ENCODE measurements at places on chromosomes 6 and 20. TPM values are rescaled to one million over a fixed set of nuclear protein-coding genes. Genes with fewer than 3 reads are reported as not detected.

ZBTB24 gene
- total RNA-seq, result 6.0 TPM

TNFRSF6B gene
- 1.2 TPM for total RNA-seq

ARHGAP18 gene
- 81.2 TPM for total RNA-seq

FAM229B gene
- total RNA-seq, result 28.5 TPM

PTGIS gene
- total RNA-seq, result not detected

CST1 gene
- total RNA-seq, result not detected

CPXM1 gene
- not detected for total RNA-seq

- H3K4me3 ChIP-seq, result peak overlapping the region; percentile 82
- no peaks in the 10 kb centered on the region for H3K36me3 ChIP-seq
- H3K27ac ChIP-seq, result peak overlapping the region; percentile 100
- peaks cover 78% of the 10 kb centered on the region for H3K4me1 ChIP-seq
- peak; percentile 96 for DNase-seq
These were observed 114.4 kb downstream of the CEBPB start for GRCh38 chr20:50304923-50305635.

- H3K4me3 ChIP-seq, result no peak overlapping the region
- no peaks in the 10 kb centered on the region for H3K4me1 ChIP-seq
- no peaks in the 10 kb centered on the region for H3K27me3 ChIP-seq
- H3K27ac ChIP-seq, result no peak overlapping the region
- no peak for DNase-seq
These were observed 154.8 kb upstream of the SLC35B3 start for GRCh38 chr6:8589941-8590729.

GRCh38 chr6:18598551-18599264 is 211.6 kb downstream of the RNF144B start:
- H3K4me3 ChIP-seq, result no peak overlapping the region
- no peak for DNase-seq
- no peaks in the 10 kb centered on the region for H3K4me1 ChIP-seq
- H3K27me3 ChIP-seq, result peaks cover 2% of the 10 kb centered on the region
- no peak overlapping the region for H3K27ac ChIP-seq

DNA sequence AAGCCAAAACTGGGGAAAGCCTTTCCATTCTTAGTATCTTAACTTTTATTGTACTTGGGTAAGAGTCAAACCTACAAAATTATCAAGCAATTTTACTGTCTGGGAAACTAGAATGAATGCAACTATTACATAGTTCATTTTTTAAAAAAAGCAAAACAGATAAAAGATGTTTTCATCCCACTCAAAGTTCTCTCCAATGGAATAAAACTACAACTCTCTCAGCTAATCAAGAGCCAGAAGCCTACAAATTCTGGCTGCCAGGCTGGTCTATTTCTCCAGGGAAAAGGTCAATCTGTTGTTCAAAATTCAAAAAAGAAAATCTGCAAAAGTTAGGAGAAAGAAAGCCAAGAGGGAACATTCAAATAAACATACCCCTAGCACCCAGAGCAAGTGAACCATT is 56.2 kb downstream of the COL12A1 start:
- peaks cover 68% of the 10 kb centered on the region for H3K36me3 ChIP-seq
- H3K27me3 ChIP-seq, result peaks cover 4% of the 10 kb centered on the region
- no peak overlapping the region for H3K4me3 ChIP-seq
- H3K4me1 ChIP-seq, result peaks cover 64% of the 10 kb centered on the region
- no peak overlapping the region for H3K27ac ChIP-seq

- H3K4me3 ChIP-seq, result no peak overlapping the region
- no peak overlapping the region for H3K27ac ChIP-seq
- DNase-seq, result no peak
- no peaks in the 10 kb centered on the region for H3K36me3 ChIP-seq
These were observed 54.8 kb downstream of the PHACTR2 start for GRCh38 chr6:143732536-143732935.

DNA sequence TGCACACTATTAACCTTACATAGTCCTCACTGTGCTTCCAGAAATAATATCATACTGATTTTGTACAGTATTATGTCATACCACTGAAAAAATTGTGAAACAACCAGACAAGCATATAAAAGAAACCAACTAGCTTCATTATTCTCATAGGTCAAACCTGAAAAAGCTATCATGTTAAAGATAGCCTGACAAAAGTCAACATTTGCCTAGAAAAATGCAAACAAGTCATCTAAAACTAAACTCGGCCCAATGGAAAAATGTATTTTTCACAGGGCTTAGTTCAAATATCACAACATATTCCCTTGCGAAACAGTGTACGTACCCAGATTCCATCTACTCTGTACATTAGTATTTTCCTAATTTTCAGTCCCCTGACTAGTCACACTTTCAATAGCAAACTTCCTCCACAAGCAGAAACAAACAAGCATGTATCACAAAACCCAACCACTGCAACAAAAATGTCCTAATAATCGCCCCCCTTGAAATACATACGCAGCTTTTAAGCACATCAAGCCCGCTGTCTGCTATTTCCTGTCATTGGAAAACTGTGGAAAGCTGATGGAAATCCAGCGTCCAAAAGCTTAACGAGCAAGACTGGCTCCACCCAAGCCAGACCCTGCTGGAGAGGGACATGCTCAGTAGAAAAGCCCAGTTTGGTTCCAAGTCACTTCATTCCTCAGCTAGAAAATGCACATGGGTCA is 93.1 kb downstream of the EPB41L2 start:
- no peaks in the 10 kb centered on the region for H3K27me3 ChIP-seq
- peak overlapping the region; percentile 72 for H3K4me3 ChIP-seq
- H3K27ac ChIP-seq, result peak overlapping the region; percentile 34
- peaks cover 76% of the 10 kb centered on the region for H3K4me1 ChIP-seq
- peaks cover 7% of the 10 kb centered on the region for H3K36me3 ChIP-seq

DNA sequence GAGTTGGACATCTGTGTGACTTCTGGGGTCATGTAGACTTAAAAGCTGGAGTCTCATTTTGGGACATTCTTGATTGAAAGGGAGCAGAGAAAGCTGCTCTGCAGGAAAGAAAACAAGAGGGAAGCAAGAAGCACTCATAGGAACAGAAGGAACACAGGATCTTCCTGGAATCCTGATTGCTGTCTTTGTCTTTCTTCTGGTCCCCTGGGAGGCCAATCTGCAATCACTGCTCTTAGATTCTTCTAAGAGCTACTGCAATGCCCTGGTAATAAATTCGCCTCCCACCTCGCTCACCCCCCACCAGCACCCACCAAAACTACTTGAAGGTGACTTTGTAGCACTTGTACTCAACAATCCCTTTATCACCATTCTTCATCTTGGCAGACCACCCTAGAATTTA is 51.8 kb downstream of the SLC35B3 start:
- DNase-seq, result no peak
- no peaks in the 10 kb centered on the region for H3K36me3 ChIP-seq
- H3K27ac ChIP-seq, result no peak overlapping the region
- no peaks in the 10 kb centered on the region for H3K4me1 ChIP-seq
- H3K27me3 ChIP-seq, result peaks cover 3% of the 10 kb centered on the region

GRCh38 chr6:15513801-15514711 is 148.8 kb downstream of the DTNBP1 start:
- H3K4me1 ChIP-seq, result peaks cover 6% of the 10 kb centered on the region
- H3K36me3 ChIP-seq, result peaks cover 13% of the 10 kb centered on the region
- no peak for DNase-seq
- peak overlapping the region; percentile 7 for H3K27ac ChIP-seq
- no peak overlapping the region for H3K4me3 ChIP-seq
- peaks cover 12% of the 10 kb centered on the region for H3K27me3 ChIP-seq

DNA sequence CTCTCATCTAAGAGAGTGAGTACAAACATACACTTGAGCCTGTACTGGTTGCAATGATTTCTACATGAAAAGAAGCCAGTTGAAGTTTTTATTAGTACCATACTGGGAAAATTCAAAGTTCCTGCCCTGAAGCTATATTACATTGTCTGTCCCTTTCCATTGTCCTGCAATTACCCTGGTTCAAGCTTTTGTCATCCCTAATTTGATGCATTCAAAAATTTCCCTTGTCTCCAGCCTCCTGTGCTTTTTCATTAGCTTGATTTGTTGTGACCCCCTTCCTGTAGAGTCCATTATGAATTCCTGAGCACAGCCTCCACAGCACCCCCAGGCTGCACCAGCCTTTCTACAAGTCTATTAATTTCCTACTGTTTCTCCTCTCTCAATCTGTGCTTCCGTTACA is 46.4 kb downstream of the VGLL2 start:
- no peak for DNase-seq
- peaks cover 1% of the 10 kb centered on the region for H3K27me3 ChIP-seq
- no peaks in the 10 kb centered on the region for H3K36me3 ChIP-seq
- H3K4me1 ChIP-seq, result peaks cover 8% of the 10 kb centered on the region

GRCh38 chr20:25457886-25458680 is 50.6 kb downstream of the GINS1 start:
- H3K4me3 ChIP-seq, result no peak overlapping the region
- H3K27me3 ChIP-seq, result no peaks in the 10 kb centered on the region
- H3K27ac ChIP-seq, result no peak overlapping the region
- DNase-seq, result no peak
- no peaks in the 10 kb centered on the region for H3K4me1 ChIP-seq

Data from HFFc6 (cell line).